Large intestine (tissue), 12 donors: ENCODE measurements at places on chromosomes 5 and 9.

- no peak for DNase-seq
- H3K4me1 ChIP-seq: no peaks in the 10 kb centered on the region
Measured at GRCh38 chr5:60196385-60197113, 303.0 kb upstream of the PDE4D start.

DNA sequence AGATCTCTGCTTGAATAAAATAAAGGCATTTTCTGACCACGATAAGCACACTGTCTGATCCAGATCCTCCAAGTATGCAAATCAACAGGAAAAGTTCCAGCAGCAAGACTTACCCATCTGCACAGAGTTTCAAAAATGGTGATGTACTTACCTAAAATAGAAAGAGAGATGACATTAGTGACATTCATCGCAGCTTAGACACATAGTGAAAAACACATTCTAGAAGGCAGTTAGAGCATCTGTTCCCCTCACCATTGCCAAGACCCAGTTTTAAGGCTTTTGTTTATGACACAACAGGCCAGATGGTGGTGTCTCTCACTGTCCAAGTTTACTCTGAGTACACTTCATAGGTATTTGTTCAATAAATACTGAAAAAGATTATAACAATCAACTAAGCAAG lies 207.7 kb downstream of the PDE4D start:
- H3K27me3 ChIP-seq: no peaks in the 10 kb centered on the region
- H3K4me1 ChIP-seq: no peaks in the 10 kb centered on the region
- no peak overlapping the region for H3K27ac ChIP-seq
- no peak for DNase-seq

DNA sequence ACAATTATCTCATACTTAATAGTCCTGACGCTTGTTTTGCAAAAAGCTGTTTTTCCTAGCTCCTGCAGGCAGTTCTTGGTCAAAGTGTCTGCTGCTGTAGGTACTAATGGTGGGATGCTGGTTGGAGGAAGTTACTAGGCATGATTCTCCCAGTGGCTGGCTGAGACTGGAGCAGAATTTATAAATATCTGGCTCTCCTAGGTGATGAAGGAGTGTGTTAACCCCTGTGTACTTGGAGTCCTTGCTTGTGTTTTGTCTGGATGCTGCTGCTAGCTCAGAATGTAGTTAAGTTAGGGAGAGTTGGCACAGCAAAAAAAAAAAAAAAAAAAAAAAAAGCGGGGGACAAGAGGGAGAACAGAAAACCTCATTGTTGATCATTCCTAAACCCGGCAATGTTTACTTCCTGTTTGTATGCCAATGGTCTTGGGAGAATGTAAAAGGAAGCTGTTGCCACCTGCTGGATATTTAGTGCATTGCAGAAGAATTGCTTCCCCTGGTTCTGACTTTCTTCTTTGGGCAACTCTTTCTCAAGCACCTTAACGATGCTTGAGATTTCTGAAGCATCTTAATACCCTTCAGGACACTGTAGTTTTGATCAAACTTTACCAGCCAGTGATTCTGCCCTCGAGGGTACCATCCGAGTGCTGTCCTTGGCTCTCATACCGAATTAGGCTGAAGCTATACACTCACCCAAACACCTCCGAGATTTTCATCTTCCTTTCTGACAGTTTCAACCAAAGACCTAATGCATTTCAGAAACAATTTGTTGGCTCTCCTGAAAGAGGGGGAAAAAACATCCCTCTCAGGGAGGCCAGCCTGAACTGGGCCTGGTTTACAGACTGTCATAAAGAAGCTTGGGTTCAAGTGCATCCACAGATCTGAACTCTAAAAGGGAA lies 71.7 kb upstream of the WWC1 start:
- peaks cover 12% of the 10 kb centered on the region for H3K27me3 ChIP-seq
- H3K4me3 ChIP-seq: peak overlapping the region; percentile 24
- no peak overlapping the region for H3K27ac ChIP-seq
- peaks cover 3% of the 10 kb centered on the region for H3K4me1 ChIP-seq
- DNase-seq: peak; percentile 59
- H3K36me3 ChIP-seq: no peaks in the 10 kb centered on the region

DNA sequence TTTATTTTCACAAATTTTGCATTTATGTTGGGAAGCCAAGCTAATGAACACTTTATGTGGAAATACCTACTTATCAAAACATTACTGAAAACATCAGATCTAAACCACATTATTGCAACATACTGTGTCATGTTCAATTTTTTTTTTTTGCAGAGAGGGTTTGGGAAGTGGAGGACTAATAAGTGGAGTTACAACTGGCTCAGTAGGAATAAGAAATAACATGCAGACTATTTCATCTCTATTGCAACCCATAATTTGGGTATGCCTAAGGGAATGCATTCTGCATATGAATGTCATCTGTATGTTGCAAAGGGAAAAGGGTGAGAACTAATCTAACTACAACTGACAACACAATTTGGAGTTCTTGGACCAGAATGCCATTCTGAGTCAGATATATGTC lies 41.8 kb downstream of the APC start:
- DNase-seq: no peak
- H3K4me3 ChIP-seq: no peak overlapping the region
- H3K27me3 ChIP-seq: no peaks in the 10 kb centered on the region
- no peak overlapping the region for H3K27ac ChIP-seq
- H3K4me1 ChIP-seq: no peaks in the 10 kb centered on the region

DNA sequence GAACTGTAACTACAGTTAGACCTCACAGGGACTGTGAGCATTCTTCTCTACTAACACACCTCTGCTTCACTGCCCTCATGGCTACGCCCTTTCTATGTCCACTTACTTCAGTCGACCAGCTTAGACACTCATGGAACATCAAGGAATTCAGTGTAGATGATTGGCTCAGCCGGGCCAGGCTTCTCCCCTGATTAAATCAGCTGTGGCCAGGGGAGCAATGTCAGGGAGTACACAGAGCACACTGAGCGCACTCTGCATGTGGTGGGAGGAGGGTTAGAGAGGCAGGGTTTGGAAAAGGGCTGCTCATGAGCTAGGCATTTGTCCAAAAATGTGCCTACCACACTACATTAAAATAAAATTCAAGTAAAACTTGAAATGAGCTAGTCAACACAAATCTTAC lies 400.5 kb downstream of the ARRDC3 start:
- no peak overlapping the region for H3K4me3 ChIP-seq
- no peaks in the 10 kb centered on the region for H3K4me1 ChIP-seq
- no peaks in the 10 kb centered on the region for H3K36me3 ChIP-seq
- DNase-seq: no peak
- H3K27me3 ChIP-seq: no peaks in the 10 kb centered on the region

GRCh38 chr5:172834415-172835289 lies 601 bp downstream of the ERGIC1 start:
- H3K27me3 ChIP-seq: no peaks in the 10 kb centered on the region
- H3K4me3 ChIP-seq: peak overlapping the region; percentile 71
- H3K4me1 ChIP-seq: peaks cover 39% of the 10 kb centered on the region
- DNase-seq: peak; percentile 57
- H3K27ac ChIP-seq: peak overlapping the region; percentile 56

DNA sequence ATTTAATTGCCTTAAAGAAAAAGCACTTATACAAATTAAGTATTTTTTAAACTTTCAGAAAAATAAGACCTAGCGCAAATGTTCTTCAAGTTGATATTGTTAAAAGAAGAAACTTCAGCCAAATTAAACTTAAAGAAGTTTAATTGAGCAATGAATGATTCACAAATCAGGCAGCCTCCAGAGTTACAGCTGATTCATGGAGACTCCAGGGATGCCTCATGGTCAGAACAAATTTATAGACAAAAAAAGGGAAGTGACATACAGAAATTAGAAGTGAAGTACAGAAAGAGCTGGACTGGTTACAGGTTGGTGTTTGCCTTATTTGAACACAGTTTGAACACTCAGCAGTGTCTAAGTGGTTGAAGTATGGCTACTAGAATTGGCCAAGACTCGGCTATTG lies 60.3 kb downstream of the CDKN2A start:
- peaks cover 4% of the 10 kb centered on the region for H3K36me3 ChIP-seq
- no peak for DNase-seq
- H3K4me1 ChIP-seq: no peaks in the 10 kb centered on the region
- H3K27ac ChIP-seq: no peak overlapping the region
- H3K4me3 ChIP-seq: no peak overlapping the region

DNA sequence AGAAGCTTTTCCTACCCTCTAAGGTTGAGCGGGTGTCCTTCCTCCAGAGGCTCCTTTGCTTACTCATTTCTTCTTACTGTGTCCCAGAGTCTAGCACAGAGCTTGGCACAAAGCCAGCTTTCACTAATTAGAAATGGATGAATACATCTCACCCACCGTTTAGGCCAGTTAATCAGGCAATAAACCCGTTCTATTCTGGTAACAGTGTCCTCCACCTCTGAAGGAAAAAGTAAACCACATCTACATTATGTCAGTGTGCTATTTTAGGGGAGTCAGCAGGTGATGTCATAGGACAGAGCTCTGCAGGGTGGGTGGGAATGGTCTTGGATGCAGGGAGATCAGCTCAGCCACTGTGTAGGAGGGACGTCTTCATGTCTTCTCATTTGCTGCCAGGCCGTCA lies 109.2 kb downstream of the OSTF1 start:
- H3K27ac ChIP-seq: no peak overlapping the region
- no peaks in the 10 kb centered on the region for H3K27me3 ChIP-seq

DNA sequence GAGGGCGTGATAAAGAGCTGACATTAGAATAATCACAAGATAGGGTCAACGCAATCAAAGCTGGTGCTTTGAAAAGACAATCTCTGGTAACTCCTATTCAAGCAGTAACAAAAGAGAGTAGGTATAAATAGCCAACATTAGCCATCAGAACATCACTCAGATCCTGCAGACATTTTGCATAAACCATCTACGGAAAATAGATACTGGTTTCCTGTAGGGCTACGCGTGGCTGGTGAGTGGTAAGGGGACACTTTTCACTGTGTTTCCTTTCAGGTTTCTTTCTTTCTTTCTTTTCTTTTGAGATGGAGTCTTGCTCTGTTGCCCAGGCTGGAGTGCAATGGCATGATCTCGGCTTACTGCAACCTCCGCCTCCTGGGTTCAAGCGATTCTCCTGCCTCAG lies 22.3 kb downstream of the TTF1 start:
- no peaks in the 10 kb centered on the region for H3K4me1 ChIP-seq
- H3K36me3 ChIP-seq: peaks cover 54% of the 10 kb centered on the region
- no peak for DNase-seq
- no peak overlapping the region for H3K4me3 ChIP-seq
- no peaks in the 10 kb centered on the region for H3K27me3 ChIP-seq
- H3K27ac ChIP-seq: no peak overlapping the region

GRCh38 chr9:4111233-4112008 lies 188.4 kb downstream of the GLIS3 start:
- H3K27me3 ChIP-seq: no peaks in the 10 kb centered on the region
- H3K4me3 ChIP-seq: no peak overlapping the region
- H3K36me3 ChIP-seq: no peaks in the 10 kb centered on the region
- no peak for DNase-seq
